ENCODE measurements at places on chromosomes 12 and 14.

DNA sequence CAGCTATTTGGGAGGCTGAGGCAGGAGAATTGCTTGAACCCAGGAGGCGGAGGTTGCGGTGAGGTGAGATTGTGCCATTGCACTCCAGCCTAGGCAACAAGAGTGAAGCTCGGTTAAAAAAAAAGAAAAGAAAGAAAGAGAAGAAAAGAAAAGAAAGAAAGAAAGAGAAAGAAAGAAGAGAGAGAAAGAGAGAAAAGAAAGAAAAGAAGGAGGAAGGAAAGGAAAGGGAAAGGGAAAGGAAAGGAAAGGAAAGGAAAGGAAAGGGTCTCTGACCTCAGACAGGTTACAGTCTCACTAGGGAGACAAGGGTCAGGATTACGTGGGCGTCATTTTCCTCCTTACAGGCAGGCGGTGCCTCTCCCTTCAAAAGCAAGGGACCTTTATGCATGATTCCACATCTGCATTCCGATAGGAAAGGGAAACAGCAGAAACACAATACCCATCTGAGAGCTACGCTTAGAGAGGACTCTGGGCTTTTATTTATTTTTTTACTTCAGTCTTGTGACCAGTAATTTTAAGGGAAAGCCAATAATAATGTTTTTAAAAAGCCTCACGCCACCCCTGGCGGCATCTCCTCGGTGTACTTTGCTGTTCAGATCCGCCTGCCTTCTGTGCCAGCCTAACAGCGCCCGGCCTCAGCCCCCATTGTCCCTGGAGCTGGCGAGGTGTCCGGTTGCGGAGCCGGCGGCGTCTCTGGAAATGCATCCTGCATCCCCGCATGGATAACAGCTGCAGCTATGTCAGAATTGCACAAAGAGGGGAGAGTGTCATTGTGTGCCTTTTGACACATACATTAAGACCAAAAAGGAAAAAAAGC lies 945 bp upstream of the HIP1R start:
- DNase-seq: peak; percentile 64

- DNase-seq: no peak
Measured at GRCh38 chr12:48794870-48795269, 6.0 kb upstream of the ADCY6 start.

DNA sequence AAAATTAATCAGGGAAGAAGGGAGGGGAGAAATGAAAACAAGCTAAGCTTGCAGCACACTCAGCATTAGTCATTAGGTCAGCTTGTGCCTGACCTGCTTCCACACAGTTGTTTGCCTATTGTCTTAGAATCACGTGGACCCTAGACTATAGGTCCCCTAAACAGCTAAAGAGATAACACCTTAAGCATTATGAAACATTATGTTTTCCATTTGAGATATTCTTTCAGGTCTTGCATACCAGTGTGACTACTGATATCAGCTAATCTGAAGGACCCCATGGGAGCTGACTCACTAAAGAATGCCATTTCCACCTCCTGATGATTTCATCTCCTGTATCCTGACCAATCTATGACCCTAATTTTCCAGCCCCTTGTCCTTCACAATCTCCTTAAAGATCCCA lies 154.1 kb upstream of the FUT8 start:
- DNase-seq: no peak

GRCh38 chr12:122080149-122081082 lies 1.9 kb downstream of the MLXIP start:
- DNase-seq: peak; percentile 34

GRCh38 chr12:46395388-46395787 lies 22.8 kb upstream of the SLC38A2 start:
- no peak for DNase-seq

DNA sequence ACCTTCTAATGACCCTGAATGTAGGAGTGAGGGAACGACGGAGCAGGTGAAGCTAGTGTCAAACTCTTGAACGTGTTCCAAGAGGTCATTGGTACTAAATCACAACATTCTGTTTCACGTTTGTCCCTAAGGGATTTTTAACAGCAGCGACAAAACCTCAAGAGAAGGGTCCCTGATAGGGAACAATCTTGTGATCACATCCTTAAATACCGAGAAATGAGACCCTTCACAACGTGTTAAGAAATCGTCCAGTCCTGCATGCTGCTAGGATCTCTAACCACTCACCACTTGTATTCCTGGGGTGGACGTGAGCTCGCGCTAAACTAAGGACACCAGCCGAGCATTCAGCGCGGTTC lies 134.1 kb upstream of the KRAS start:
- no peak for DNase-seq

DNA sequence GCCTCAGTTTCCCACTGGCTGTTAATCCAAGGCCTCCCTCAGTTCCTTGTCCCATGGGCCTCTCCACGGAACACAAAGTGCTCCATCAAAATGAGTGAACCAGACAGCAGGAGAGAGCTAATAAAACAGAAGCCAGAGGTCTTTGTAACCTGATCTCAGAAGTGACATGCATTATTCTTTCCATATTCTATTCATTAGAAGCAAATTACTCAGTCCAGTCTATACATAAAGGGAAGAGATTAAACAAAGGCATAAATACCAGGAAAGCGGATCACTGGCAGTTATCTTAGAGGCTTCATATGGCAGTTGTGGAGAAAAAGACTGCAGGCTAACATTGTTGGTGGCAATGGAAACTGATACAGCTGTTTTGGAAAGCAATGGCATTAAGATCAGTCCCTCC lies 170.6 kb upstream of the GARIN6 start:
- DNase-seq: no peak

DNA sequence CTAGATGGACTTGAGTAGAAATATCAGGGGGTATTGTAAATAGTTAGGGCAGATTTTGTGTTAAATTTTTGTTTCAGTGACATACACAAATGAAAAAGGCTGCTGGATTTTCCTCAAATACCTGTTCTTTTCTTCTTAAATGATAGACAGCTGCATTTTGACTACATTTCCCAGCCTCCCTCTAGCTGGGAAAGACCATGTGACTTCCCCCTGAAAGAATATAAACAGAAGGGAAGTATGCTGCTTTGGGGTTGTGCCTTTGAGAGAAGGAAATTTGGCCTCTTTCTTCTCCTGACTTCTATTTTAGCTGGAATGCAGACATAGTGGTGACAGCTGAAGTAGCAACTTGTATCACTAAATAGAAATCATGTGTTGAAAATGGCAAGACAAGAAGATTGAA lies 476.1 kb upstream of the SYT1 start:
- DNase-seq: no peak

DNA sequence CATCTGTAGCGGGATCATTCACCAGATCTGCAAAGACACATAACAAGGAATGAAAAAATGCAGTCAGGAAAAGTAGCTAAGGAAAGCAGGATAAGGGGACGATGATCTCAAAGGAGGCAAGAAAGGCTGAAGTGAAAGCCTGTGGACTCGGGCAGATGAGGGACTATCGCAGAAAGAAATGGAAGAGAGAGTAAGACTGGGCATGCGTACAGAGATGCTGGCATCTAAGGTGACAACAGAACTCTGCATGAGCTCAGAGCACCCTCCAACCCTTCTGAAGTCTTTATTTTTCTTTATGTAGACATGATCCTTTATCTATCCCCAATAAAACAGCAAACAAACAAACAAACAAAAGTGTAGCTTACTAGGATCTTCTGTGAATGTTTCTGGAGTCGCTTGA lies 7.2 kb downstream of the MFAP5 start:
- no peak for DNase-seq

DNA sequence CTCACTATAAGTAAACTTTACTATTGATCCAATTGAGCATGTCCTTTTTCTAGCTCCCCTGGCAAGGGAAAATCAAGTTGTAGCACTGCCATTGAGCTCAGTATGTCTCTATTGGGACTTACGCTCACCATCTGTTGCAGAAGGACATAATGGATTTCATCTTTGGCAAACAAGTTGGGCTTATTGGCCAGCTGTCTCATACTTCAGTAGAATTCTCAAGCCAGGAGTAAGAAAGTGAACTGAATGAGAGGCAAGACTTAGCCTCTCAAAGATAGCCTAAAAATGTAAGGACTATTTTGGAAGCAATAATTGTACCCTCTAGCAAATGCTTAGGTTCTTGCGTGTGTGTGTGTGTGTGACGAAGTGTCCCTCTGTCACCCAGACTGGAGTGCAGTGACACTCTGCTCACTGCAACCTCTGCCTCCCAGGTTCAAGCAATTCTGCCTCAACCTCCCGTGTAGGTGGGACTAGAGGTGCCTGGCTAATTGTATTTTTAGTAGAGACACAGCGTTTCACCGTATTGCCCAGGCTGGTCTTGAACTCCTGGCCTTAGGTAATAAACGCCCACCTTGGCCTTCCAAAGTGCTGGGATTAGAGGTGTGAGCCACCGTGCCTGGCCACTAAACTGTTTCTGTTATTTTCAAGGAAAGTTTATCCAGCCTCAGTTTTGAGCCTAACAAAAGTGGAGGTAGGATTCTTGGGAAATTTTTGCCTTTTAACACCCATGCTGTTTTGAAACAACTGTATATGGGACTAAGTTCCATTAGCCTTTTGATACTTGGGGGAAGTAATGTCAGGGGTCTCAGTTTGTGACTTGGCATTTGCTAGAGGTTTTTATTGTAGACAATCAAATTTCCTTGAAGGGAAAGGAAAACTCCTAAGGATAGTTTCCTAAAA lies 7.0 kb downstream of the HNRNPA1 start:
- DNase-seq: no peak

DNA sequence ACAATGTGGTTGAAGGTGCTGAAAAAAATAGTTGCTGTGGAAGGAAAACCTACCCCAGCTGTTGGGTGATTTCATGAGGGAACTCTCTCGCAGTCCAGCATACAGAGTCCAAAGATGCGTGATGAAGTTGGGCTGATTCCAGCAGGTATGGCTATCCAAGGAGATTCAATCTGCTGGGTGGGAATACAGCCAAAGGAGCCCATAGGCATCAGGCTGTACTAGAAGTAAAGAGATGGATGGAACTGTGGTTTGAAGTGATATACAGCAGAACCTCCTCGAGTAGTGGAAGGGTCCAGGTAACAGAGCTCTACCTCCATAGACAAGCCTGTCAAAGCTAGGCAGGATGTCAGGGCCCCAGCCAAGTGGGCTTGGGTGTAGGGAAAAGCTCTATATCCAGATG lies 11.5 kb upstream of the TMTC2 start:
- DNase-seq: no peak

- no peak for DNase-seq
Measured at GRCh38 chr12:66516133-66516532, 162.7 kb downstream of the GRIP1 start.

- no peak for DNase-seq
Measured at GRCh38 chr12:100964028-100964427, 169.5 kb downstream of the ANO4 start.

DNA sequence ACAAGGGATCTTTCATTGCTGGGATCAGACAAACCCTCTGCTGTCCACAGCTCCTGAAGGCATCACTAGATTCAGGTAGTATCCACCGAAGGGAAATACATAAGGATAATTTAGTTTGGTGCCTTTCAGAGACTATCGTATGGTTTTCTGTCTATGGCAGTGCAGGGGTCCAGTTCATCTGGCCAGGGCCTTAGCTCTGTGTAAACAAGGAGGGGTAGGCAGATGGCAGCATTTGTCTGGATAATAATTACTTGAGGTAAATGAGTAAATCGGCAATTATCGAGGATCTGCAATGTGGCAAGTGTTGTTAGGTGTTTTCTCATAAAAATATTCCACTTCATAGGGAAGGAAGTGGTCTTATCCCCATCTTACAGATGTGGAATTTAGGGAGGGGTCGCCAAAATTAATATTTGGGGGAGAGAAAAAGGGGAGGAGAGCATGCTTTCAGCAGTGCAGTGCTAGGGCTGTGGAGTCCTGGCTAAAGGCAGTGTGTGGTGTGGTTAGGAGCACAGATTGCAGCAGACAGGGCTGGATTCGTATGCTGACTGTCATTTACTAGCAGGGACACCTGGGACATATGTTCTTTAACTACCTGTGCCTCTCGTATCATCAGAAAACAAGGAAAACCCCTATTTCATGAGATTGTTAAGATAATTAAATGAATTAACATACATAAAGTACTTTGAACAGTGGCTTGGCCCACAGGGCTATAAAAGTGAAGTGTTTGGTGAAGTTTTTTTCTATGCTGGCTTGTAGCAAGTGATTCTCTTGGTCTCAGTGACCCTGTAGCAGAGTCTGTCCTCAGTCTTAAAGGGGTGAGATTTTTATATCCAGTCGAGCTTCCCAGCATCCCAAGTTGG lies 27.1 kb downstream of the RASSF8 start:
- DNase-seq: no peak

DNA sequence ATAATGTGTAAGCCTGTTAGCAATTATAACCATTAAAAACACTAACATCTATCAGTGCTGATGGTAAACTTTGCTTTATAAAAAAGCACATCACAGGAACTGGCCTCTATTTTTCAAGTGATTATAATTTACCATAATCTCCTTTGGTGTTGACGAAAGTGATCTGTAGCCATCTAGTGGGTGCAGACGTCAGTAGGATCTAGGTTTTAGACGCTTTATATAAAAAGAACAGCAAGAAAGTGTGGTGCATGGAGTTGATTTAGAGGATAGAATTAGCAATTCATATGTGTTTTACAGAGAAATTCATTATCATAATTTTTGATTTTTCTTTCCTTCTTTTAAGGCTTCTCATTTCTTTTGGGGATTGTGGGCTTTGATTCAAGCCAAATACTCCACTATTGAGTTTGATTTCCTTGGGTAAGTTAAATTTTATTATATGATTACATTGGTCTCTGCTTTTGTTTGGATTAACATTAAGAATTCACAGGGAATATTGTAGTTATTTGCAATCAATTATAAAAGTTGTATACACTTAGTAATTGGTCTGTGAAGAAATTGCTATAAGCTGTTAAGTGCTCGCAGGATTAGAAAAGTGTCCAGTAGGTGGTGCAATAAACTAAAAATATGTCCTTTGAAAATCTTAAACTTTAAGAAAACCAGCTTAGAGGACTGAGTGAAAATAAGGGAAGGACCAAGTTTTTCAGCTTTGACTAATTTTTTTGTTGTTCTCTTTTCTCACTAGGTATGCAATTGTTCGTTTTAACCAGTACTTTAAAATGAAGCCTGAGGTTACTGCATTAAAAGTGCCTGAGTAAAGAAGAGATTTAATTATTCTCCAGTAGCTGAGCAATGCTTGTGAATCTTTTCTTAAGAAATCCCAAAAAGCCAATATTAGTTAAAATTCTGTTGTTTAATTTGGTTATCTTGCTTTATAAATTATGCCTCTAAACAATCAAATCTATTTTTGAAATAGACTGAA lies 59.5 kb downstream of the ETNK1 start:
- DNase-seq: peak; percentile 59
